Activated CD4-positive, alpha-beta T cell treated with anti-CD3 and anti-CD28 coated beads, Interleukin-2, Interleukin-6, amounts not matched to agents 100 ng/mL and 50 ng/mL, durations not matched to agents 16 hours and 8 hours (primary cell): ENCODE measurements at places on chromosomes 6 and 20.

DNA sequence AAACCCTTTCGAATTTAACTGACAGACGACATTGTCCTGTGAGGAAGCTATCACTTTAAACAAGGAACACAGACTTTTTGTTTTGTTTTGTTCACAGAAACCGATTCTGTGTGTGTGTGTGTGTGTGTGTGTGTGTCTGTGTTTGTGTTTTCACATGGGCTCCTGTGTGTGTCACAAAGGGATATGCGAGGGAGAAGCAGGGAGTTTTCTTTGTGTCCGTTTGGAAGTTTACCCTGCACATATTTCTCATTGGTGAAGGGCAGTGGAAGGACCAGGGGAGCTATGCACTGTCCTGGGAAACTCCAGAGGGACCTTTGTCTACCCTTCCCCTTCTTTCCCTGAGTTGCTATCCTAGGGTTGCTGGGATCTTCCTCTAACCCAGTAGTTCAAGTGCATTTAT is 17.7 kb downstream of the POM121L2 start:
- DNase-seq = no peak

DNA sequence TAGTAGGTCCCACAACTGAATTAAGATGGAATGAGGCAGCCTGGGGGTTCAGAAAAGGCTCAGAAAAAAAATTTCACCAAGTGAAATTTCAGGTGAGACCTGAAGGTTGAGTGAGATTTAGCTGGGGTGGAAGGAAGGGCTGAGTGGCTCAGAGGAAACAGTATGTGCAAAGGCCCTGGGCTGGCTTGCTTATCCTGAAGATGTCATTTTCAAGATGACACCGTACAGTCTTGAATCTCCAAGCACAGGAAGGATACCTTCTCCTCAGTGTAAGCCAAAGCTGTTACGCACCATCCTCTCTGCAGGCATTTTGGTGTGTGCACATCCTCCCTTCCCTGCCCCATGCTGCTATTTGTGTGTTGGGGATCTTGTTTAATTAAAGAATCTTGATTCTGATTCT is 43.0 kb upstream of the RANBP9 start:
- no peak for DNase-seq

- no peak for DNase-seq
Observed at GRCh38 chr6:31418251-31418650, 14.9 kb downstream of the MICA start.

- no peak for DNase-seq
Observed at GRCh38 chr6:30719356-30719755, 796 bp upstream of the TUBB start.

GRCh38 chr6:135904666-135905065 is 53.2 kb downstream of the PDE7B start:
- no peak for DNase-seq

GRCh38 chr20:48624315-48625020 is 203.3 kb downstream of the PREX1 start:
- DNase-seq = no peak

GRCh38 chr6:167426084-167426483 is 101.2 kb downstream of the TTLL2 start:
- DNase-seq = no peak

DNA sequence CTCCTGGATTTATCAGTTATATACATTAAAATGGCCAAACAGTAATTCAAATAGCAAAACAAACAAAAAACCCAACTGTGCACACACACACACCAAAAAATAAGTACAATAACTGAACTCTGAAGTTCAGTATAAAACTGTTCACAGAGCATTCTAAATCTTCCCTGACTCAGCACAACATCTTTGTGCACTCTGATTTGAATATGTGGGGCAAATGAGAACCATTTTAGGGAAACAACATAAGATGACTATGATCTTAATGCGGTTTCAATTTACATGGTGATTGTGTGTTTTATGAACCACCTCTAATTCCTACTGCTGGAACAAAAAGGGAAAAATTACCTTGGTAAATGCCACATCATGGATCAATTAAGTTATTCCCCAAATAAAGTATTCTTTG is 41.7 kb downstream of the PLAGL1 start:
- DNase-seq = no peak

- DNase-seq = no peak
Observed at GRCh38 chr20:54197621-54198604, 10.0 kb upstream of the PFDN4 start.

DNA sequence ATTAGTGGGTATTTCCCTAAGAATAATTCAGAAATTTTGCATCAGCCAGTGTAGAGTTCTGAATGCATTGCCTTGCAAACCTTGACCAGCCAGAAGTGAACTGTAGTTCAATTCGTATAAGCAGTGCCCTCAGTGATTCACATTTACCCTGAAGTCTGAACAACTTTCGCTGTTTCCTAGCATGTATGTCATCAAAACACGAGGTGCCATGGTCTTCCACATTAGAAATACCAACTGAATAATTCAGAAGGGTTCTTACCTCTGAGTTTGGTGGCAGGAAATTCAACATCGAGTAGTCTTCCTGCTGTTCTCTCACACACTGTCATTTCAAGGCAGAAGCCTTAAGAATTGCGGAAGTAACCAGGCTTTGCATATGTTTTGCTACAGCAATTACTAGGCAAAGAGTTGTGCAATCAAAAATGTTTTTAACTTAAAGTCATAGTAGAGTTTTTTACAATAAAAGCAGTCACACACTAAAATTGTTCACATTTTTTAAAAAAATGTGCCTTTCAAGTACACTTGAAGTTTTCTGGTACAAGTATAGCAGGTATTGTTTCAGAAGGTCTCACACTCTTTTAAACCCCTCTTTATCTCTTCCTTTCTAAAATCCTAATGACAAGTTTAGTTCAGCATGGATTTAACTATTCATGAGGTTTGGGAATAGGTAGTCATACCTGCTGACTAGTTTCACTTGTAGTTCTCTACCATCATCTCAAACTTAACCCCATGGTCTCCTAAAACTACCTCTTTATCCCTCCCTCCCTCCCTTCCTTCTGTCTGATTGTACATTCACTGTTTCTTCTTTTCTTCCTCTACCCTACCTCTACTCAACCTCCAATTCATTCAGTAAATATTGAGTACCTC is 118.3 kb downstream of the STXBP5 start:
- DNase-seq = peak; percentile 73

DNA sequence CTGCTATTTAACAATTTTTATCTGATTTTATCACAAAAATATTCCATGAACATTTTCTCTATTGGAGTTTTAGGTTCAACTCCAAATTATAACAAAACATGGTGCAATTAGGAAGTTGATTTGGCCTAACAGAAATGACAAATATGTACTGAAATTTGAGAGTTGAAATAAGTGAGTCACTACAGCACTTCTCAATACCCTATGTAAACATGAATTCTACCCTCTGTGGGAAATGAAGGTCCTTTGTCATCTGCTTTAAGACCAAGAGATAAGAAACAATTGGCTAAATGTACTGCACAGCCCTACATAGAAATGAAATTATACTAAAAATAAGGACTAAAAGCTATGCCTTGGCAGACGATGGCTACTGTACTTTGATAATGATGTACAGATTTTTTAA is 86.2 kb upstream of the BEND6 start:
- DNase-seq = no peak

GRCh38 chr6:153963352-153963751 is 75.7 kb upstream of the OPRM1 start:
- no peak for DNase-seq

- no peak for DNase-seq
Observed at GRCh38 chr6:153625089-153625488, 414.0 kb upstream of the OPRM1 start.

DNA sequence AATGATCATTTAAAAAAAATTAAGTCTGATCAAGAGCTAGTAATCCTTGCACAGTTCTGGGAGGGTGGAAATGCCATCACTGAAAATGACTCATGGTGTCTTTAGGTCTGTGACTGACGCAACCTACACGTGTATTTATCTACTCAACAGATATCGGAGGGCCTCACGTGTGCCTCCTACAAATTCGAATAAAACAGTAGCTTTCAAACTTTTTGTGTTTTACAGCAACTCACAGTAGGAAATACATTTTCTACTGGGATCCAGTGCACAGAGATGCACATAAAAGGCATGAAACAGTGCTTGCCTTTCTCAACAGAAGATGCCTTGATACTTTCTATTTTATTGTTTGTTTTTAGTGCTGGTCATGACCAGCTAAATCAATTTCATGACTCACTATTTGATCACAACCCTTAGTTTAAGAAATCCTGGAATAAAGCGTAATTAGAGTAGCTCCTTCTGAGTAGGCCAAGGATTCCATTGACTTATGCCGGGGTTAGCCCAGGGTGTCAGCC is 210.0 kb upstream of the SNX9 start:
- no peak for DNase-seq

DNA sequence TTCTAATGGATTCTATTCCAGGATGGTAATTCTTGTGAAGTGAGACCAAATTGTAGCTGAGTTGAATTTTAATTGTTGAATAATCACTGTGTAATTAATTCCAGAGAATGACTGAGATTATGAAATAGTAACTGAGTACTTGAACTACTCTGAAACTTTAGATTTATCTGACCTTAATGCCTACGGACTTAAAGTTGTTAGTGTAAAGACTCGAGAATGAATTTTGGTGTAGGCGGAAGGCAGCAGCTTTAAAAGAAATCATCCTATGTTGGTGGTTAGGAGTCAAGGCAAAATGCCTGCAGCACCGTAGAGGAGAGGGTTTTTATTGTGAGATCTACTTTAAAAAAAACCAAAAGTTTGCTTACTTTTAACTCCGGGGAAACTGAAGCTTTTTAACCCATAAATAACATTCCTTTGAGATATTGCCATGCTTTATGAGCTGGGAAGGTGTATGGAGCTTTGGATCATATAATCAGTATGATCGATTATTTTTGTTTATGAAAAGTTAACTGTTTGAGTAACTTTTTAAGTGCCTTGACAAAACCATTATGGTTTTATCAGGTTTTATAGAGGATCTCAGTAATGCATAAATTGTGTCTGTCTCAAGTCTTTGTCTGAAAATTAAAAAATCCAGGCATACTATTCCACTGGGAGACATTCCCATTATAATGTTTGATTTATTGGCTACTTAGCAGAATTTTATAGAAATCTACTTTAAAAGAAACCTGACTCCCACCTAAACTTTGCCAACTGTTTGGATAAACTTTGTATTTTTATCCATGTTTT is 46.1 kb downstream of the MYO6 start:
- DNase-seq = no peak

DNA sequence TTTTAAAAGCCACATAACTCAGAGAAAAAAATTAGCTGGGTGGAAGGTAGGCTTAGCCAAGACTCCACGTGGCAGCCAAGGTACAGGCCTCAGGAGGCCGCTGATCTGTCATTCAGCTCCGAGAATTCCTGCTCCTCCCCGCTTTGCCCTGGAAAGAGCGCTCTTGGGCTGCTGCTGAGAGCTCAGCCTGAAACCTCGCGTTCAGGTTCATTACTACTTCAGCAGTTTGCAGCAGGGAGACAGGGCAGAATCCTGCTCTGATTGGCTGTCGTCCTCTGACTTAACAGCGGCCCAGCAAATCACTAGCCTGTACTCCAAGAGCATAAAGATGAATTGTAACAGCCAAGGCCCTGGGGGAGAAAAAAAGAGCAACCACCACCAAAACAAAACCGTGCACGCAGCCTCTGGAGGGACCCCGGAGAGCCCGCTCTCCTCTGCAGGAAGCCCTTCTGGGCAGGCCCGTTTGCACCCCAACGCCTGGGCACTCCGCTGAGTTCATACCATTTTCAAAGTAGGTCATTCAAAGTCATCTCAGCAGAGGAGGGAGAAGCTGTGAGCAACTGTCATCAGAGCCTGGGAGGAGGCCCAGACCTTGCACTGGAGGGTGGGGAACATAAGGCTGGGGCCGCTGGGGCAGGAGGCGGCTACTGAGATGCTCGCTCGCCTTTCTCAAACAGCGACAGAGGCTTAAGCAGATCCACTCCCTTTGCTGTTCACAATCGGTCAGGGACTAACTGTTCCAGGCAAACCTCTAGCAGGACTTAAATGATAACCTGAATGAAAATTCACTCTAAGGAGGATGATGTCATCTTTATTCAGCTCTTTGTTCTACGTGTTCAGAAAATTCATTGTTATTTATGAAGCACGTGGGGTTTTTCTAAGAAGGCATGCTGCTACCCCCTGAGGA is 42.3 kb upstream of the ATXN1 start:
- DNase-seq = no peak

DNA sequence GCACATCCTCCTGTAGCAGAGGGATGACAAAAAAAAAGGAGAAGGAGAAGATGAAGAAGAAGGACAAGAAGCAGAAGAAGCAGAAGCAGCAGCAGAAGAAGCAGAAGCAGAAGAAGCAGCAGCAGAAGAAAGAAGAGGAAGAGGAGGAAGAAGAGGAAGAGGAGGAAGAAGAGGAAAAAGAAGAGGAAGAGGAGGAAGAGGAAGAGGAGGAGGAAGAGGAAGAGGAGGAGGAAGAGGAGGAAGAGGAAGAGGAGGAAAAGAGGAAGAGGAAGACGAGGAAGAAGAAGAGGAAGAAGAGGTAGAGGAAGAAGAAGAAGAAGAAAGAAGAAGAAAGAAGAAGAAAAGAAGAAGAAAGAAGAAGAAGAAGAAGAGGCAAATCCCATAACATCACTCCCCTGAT is 35.0 kb upstream of the AHI1 start:
- DNase-seq = no peak

- DNase-seq = no peak
Observed at GRCh38 chr6:14585689-14586088, 468.1 kb downstream of the CD83 start.

GRCh38 chr6:44534291-44534690 is 146.8 kb downstream of the CDC5L start:
- no peak for DNase-seq

- no peak for DNase-seq
Observed at GRCh38 chr6:8172530-8172929, 70.2 kb upstream of the EEF1E1 start.

GRCh38 chr6:160461641-160462040 is 113.5 kb downstream of the SLC22A3 start:
- DNase-seq = no peak

- no peak for DNase-seq
Observed at GRCh38 chr20:52622081-52622480, 350.1 kb upstream of the TSHZ2 start.

GRCh38 chr20:13868331-13868730 is 83.5 kb downstream of the NDUFAF5 start:
- DNase-seq = no peak

GRCh38 chr20:33636776-33637175 is 25.4 kb upstream of the C20orf144 start:
- DNase-seq = no peak

DNA sequence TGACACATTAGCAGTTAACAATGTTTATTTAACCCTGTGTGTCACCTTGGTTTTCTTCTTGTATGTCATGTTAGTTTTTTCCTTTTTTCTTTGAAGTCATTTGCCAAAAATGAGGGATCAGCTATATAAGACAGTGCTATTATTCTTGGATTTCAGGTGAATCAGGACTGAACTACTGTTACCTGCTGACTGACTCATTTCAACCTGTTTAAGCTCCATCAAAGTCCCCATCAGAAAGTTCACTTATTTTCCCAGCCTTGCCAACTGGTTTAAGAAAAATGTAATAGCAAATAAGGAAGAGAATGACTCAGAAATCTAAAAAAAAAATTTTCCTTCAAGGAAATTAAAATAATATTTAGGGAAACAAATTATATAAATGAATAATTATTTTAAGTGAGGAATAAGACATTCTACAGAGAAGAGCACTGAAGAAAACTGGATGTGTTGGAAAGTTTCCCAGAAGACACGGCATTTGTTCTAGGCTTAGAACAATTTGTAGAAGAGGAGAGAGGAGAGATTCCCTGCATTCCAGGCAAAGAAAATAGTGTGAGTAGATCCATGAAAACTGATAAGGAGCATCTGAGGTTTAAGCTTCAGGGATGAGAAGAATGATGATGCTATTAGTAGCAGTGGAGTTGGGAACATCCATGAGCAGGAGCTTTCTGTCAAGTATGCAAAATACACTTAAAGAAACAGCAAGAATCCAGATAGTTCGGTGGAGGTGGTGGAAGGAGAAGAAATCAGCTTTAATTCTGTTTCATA is 84.9 kb upstream of the SIM1 start:
- no peak for DNase-seq
